ENCODE measurements at places on chromosomes 12 and 14. TPM values are rescaled to one million over a fixed set of nuclear protein-coding genes. Genes with fewer than 3 reads are reported as not detected.

GRCh38 chr14:50823051-50823761, 7.8 kb downstream of the NIN start:
- peak overlapping the region; percentile 10 for H3K27ac ChIP-seq
- DNase-seq, result peak; percentile 38
- no peaks in the 10 kb centered on the region for H3K27me3 ChIP-seq

GRCh38 chr12:4256043-4256826, 17.3 kb upstream of the CCND2 start:
- H3K27me3 ChIP-seq, result peaks cover 8% of the 10 kb centered on the region
- H3K4me3 ChIP-seq, result no peak overlapping the region
- no peak for DNase-seq
- no peaks in the 10 kb centered on the region for H3K4me1 ChIP-seq
- no peak overlapping the region for H3K27ac ChIP-seq
- no peaks in the 10 kb centered on the region for H3K36me3 ChIP-seq

GRCh38 chr12:5705791-5706190, 239.3 kb downstream of the ANO2 start:
- H3K36me3 ChIP-seq, result no peaks in the 10 kb centered on the region
- no peak overlapping the region for H3K4me3 ChIP-seq

GRCh38 chr14:92282669-92283068, 40.3 kb upstream of the SLC24A4 start:
- no peak overlapping the region for H3K27ac ChIP-seq
- DNase-seq, result no peak
- no peaks in the 10 kb centered on the region for H3K27me3 ChIP-seq
- no peaks in the 10 kb centered on the region for H3K36me3 ChIP-seq
- no peaks in the 10 kb centered on the region for H3K4me1 ChIP-seq

GRCh38 chr14:28676479-28676878, 90.1 kb upstream of the FOXG1 start:
- H3K27me3 ChIP-seq, result no peaks in the 10 kb centered on the region
- H3K4me1 ChIP-seq, result no peaks in the 10 kb centered on the region
- H3K4me3 ChIP-seq, result no peak overlapping the region
- H3K27ac ChIP-seq, result no peak overlapping the region
- H3K36me3 ChIP-seq, result no peaks in the 10 kb centered on the region

GRCh38 chr12:91763654-91764370, 381.8 kb downstream of the BTG1 start:
- no peak overlapping the region for H3K4me3 ChIP-seq
- DNase-seq, result no peak
- H3K4me1 ChIP-seq, result no peaks in the 10 kb centered on the region
- H3K27ac ChIP-seq, result no peak overlapping the region
- no peaks in the 10 kb centered on the region for H3K36me3 ChIP-seq
- no peaks in the 10 kb centered on the region for H3K27me3 ChIP-seq

NOPCHAP1 gene
- 3.4 TPM for total RNA-seq
